Stimulated activated CD4-positive, alpha-beta T cell treated with anti-CD3 and anti-CD28 coated beads, Interleukin-12 subunit alpha, Interleukin-12 subunit beta, amount 100 ng/mL, for 24 hours (primary cell): ENCODE measurements at places on chromosomes 7 and 10.

- no peak for DNase-seq
These were observed 29.4 kb downstream of the CDK14 start for GRCh38 chr7:90625562-90625961.

DNA sequence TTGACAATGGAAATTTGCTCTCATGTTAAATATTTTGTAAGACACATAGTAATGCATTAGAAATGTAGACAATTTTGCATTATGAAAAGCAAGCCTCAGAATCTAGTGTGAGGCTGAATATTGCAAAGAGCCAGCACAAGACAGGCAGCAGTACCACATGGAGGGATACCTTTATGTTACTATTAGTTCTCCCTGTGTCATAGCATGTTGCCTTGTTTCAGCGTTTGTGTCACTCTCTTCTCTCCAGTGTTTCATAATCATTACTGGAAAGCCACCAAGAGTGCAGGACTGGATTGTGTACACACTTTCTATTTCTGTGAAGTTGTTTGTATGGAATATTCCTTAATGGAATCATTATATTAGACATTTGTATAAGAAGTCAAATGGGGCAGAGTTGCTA lies 8.5 kb downstream of the AHR start:
- no peak for DNase-seq

- no peak for DNase-seq
These were observed 133.1 kb downstream of the CUBN start for GRCh38 chr10:16996530-16996964.

DNA sequence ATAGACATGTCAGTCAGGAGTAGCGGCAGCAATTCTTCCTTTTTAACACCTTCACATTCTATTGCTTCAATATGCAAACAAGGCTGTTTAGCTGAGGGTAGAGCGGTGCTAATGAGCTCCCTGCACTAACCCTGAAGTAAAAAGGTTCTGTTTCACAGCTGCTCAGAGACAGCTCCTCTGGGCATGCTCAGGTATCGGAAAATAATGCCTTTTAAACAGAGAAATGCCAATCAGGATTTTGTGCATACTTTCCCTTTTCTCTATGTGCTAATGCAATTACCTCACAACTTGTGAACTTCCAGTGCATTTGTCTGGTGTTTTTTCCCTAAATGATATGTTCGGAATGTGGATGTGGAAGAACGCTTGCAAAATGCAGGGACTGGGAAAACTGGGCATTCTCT lies 307.7 kb upstream of the FZD8 start:
- no peak for DNase-seq

GRCh38 chr10:5297466-5297865 lies 67.3 kb upstream of the UCN3 start:
- no peak for DNase-seq

GRCh38 chr7:47580811-47581331 lies 1.0 kb downstream of the TNS3 start:
- no peak for DNase-seq

DNA sequence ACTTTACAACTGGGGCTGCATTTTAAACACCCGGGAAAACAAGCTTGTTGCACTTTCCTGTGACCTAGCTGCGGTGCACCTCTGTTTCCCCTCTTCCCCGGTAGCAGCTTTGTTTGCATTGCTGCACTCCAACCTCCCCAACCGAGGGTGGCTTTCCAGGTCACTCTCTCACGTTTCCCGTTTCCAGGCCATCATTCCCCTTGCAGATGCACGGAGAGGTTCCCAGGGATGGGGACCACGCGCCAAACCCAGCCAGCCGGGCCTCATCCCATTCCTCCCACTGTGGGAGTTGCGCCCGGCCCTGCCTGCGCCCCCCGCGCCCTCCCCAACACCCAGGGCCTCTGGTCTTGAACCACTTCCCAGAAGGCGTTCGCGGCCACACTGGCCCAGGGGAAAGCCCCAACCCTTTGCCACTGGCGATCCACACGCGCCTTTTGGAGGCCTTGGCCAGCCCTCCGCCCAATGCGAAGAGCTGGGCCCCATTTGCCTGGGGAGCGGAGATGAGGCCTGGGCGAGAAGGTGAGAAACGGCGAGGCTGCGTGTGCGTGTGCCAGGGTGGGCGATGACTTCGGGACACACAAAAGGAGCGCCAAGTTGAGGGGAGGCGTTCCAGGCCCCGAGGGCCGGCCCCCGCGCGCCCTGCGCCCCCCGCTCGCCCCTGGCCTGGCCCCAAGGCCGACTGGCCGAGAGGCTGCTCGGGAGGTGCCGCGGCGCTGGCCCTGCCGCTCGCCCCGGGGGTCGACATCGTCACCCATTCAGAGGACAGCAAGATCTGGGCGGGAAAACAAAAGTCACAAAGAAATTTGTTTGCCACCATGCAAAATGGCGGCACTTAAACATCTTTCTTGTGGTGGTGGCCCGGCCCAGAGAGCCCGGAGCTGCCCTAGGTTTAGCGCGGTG lies 15.9 kb downstream of the SKIDA1 start:
- DNase-seq, result no peak

GRCh38 chr7:104552102-104552501 lies 223.7 kb downstream of the LHFPL3 start:
- no peak for DNase-seq

DNA sequence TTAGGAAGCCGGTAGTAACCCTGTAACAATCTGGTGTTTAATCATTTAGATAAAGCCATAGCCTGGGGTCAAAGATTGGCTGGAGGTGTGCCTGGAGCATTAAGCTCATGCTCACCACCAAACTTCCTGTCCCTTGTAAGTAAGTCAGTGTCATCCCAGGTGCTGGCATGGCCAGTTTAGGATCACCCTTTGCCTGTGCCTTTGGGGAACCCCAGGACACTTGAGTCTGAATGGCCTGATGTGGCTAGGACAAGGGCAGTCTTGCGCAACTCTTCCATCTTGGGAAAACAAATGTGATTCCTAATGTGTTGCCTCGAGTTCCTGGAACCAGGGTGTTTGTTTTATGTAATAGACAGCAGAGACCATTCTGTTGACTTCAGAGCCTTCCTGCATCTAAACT lies 154.8 kb downstream of the GRK5 start:
- DNase-seq, result no peak

- DNase-seq, result no peak
These were observed at the start of gene ENTPD1 for GRCh38 chr10:95756041-95756761. TSS of gene ENTPD1 (plus strand) at chr10:95756163. CDS start at chr10:95756240, 77 bp downstream.

GRCh38 chr10:102815790-102816549 lies 21.2 kb downstream of the CYP17A1 start:
- no peak for DNase-seq

DNA sequence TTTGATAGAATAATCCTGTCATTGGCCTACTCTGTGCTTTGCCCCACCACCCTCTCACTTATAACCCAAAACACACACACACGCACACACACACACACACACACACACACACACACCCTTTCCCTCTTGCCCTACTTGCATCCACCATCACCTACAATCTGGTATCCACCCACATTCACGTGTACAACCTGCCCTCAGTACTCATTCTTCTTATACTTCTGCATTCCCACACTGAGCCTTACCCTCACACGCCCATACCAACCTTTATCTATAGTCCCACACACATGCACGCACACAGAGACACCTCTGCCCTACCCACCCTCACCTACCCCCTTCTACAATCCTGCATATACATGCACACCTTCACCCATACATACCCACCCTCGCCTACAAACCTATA lies 10.8 kb upstream of the SRI start:
- DNase-seq, result no peak

GRCh38 chr10:100872034-100872791 lies 40.5 kb upstream of the SLF2 start:
- peak; percentile 11 for DNase-seq

GRCh38 chr10:128001849-128002248 lies 94.9 kb downstream of the PTPRE start:
- no peak for DNase-seq

GRCh38 chr7:132654150-132654549 lies 77.9 kb upstream of the PLXNA4 start:
- DNase-seq, result no peak

- no peak for DNase-seq
These were observed 25.4 kb downstream of the OR2A14 start for GRCh38 chr7:144148224-144148827.

GRCh38 chr10:114869520-114869892 lies 47.9 kb downstream of the FHIP2A start:
- DNase-seq, result no peak

- no peak for DNase-seq
These were observed 53.3 kb upstream of the LOXL4 start for GRCh38 chr10:98321186-98321780.

DNA sequence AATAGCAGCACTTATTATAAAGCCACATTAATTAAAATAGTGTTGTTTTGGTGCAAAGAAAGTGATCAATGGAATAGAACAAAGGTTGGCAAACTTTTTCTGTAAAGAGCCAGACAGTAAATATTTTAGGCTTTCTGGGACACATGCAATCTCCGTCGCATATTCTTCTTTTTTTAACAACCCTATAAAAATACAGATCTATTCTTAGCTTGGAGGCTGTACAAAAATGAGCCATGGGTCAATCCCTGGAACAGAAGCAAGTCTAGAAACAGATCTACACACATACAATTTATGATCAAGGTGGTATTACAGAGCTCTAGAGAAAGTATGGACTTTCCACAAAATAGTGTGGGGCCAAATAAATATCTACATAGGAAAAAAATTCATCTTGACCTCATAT lies 71.8 kb downstream of the ARHGAP21 start:
- no peak for DNase-seq

DNA sequence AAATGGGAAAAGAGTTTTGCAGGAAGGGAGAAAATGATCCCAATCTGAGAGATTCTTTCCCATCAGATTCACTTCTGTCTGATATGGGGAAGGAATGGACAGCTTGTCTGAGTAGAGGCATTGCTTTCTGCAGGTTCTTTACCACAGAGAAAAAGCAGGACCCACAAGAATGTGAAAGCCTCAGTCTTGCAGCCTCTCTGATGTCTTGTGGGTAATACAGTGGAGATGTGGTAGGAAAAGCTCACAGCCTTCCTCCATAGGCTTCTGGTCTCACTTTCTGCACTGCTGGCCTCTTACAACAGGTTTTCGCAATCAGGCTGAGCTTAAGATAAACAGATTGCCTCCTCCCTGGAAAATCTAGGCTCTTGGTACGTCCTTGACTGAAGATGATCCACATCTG lies 551 bp downstream of the IFIT1 start:
- DNase-seq, result no peak

DNA sequence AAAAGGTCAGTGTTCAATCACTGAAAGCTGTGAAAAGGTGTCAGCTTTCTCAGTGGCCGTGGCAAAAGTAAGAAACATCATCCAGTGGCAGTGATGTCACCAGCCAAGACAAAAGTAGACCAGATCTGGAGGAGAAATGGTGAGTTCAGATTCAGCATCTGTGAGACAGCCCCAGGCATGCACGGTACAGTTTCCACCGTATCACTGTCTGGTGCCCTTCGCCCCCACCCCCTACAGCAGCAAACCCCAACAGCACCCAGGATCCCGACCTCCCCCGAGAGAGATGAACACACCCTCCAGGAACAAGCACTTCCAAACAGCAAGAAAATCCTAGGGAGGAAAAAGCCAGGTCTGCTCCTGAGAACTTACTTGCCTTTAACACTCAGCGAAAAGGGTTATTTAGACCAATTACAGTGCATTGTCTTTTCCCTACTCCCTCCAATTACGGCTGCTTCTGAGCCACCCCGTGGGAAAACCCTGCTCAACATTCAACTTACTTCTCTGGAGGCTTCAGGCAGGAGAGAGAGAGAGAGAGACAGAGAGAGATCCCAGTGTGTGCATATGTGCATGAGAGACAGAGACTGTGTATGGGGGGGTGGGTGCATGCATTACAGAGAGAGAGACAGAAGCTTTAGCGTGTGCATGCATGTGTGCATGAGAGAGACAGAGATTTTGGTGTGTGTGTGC lies 189.6 kb downstream of the GRID1 start:
- no peak for DNase-seq

GRCh38 chr7:82106201-82106600 lies 336.4 kb upstream of the HGF start:
- DNase-seq, result no peak

GRCh38 chr7:41277561-41277960 lies 425.3 kb downstream of the INHBA start:
- no peak for DNase-seq

GRCh38 chr10:20853276-20853675 lies 43.8 kb downstream of the NEBL start:
- no peak for DNase-seq

DNA sequence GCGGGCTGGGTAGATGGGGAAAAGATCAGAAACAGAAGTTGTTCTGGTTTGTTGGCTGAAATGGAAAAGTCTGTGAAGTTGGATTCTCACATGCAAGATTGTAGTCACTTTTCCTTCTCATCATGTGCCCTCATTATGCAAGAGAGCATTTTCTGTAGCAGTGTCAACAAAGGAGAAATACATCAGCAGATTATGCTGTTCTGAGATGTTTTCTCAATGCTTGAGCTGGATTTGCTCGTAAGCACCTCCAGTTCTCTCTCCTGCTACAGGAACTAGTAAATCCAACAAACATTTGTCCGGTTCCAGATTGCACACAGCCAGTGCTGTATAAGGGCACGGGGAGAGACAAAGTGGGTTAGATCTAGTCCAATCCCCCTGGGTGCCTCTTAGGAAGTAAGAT lies 90.0 kb downstream of the GATA3 start:
- no peak for DNase-seq

DNA sequence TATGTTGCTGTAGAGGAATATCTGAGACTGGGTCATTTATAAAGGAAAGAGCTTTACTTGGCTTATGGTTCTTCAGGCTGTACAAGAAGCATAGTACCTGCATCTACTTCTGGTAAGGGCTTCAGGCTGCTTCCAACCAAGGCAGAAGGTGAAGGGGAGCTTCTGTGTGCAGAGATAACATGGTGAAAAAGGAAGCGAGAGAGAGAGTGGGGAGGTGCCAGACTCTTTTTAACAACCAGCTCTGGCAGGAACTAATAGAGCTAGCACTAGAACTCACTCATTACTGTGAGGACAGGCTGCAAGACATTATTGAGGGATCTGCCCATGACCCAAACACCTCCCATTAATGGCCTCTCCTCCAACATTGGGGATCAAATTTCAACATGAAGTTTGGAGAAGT lies 94.5 kb downstream of the KIF20B start:
- no peak for DNase-seq

- no peak for DNase-seq
These were observed 136.1 kb downstream of the SEMA3A start for GRCh38 chr7:84058311-84059076.

- no peak for DNase-seq
These were observed 151.8 kb upstream of the RHEB start for GRCh38 chr7:151671514-151671913.

GRCh38 chr7:70645279-70645678 lies 486.7 kb upstream of the GALNT17 start:
- DNase-seq, result no peak

DNA sequence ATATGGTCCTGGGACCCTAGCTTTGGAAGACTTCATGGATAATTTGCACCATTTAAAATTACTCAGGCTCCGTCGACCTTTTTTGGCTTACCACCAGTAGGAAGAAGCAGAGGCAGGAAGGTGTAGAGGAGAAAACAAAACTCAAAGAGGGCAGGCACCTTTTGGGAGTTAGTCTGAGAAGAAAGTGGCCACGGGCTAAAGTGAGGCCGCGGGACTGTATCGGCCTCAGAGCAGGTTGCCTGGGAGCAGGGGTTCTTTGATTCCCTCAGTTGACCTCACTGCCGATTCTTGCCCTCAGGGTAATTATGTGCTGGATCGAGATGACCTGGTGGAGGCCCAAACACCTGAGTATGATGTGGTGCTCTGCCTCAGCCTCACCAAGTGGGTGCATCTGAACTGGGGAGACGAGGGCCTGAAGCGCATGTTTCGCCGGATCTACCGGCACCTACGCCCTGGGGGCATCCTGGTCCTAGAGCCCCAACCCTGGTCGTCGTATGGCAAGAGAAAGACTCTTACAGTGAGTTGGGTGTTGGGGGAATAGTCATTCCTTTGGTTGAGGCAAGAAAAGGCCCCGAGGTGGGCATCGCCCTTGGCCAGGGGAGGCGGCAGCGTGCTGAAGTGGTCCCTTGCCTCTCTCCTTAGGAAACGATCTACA lies 3.1 kb downstream of the MEPCE start:
- DNase-seq, result no peak
